Ureter (tissue), 1 donor: ENCODE measurements at places on chromosomes 1 and 21.

DNA sequence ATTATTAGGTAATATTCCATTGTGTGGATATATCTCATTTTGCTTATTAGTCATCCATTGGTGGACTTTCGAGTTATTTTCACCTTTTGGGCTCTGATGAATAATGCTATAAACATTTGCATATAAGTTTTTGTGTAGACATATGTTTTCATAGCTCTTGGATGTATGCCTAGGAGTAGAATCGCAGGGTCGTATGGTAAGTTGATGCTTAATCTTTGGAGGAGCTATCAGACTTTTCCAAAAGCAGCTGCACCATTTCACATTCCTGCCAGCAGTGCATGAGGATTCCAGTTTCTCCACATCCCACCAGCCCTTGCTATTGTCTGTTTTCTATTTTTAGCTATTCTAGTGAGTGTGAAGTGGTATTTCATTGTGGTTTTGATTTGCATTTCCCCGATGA is 120.3 kb upstream of the TMEM51 start:
- DNase-seq = no peak

DNA sequence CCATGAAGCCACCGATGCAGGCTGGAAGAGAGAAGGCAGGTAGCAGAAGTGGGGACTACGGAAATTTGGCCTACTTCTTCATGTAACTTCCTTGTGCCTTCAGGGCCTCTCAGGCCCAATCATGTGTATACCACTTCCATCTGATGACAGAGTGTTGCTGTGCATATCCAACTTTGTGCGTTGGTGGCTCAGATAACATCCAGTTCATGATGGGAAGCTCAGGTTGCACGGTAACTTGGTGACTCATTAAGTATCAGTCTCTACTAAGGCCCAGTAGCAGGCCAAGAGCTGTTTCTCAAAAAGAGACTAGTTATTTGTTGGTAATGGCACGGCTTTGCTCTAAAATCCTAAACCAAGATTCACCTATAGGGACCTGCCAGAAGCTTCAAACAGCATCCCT is 117.6 kb downstream of the LTN1 start:
- DNase-seq = no peak

DNA sequence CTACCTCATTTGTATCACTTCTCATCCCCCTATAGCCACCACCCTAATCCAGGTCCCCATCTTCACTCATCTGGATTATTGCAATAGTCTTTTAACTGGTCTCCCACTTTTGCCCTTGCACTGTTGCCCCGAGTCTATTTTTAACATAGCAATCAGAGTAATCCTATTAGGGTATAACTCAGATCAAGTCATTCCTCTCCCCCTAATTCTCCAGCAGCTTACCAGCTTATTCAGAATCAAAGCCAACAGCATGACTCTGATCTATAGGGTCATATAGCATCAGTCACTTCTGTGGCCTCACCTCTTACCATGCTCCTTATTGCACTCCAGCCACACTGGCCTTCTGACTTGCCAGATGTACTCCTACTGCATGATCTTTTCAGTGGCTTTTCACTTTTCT is 140.7 kb downstream of the PAPPA2 start:
- DNase-seq = no peak

DNA sequence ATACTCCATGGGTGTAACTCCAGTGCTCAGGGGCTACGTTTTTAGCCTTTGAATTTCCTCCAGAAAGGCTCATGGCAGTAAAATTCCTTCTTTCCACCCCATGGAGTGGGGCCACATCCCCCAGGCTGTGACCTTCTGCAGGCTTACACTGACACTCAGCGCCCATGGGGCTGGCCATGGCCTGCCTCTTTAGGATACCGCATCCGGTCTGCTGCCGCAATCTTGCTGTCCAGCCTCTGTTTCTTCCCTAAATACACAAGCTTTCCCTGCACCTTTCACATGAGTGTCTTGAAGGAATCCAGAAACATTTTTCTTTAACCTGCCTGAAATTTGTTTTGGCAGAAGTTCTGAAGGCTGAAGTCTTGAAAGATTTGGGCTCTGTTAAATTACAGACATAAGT is 170.5 kb downstream of the NTMT2 start:
- no peak for DNase-seq

GRCh38 chr1:157868654-157869053 is 27.0 kb upstream of the CD5L start:
- DNase-seq = no peak

DNA sequence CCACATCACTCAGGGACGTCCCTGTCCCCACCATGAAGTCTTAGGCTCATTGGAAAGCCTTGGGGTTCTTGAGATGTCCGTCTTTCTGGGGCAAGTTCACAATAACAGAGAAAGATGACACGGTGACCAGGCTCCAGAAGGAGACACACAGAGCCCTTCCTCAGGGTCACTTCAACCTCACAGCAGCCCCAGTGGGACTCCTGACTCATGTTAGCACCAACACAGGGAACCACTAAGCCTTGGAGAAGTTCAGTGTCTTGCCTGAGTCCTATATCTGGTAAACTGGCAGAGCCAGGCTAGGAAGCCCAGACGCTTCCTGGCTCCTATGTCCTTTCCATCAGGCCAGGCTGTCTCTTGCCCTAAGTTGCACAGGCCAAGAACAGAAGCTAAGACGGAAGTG is 199.1 kb downstream of the HIVEP3 start:
- DNase-seq = no peak

GRCh38 chr1:64163970-64164369 is 39.5 kb upstream of the UBE2U start:
- DNase-seq = no peak

DNA sequence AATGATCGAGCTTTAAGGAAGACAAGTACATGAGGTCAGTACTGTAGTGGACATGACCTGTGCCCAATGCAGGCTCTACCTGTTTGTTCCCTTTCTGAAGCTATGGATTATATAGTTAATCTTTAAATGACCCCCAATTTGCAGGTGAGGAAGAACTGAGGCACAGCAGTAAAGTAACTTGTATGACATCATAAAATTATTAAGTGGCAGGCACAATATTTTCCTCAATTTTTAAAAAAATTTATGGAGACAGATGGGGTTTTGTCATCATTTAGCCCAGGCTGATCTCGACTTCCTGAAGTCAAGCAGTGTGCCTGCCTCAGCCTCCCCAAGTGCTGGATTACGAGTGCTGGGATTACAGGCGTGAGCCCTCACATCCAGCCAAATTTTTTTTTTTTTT is 3.6 kb upstream of the GATAD2B start:
- no peak for DNase-seq

DNA sequence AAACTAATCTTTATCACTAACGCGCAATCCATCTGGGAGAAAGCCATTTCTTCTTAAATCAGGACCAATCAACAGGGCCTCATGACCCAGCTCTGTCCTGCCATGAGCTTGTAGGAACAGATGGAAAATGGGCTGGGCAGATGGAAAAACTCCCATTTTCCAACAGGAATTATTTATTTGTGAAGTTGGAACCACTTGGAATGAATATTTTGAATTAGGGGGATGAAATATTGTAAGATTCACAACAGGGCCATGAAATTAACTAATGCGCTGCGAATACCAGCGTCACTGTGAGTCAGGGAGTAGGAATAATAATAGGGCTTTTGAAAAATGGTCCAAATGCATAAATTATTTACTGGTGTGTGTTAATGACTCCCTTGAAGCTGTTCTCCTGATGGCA is 53.1 kb upstream of the CYP2J2 start:
- no peak for DNase-seq

GRCh38 chr1:11413986-11414391 is 65.0 kb upstream of the DISP3 start:
- DNase-seq = no peak

DNA sequence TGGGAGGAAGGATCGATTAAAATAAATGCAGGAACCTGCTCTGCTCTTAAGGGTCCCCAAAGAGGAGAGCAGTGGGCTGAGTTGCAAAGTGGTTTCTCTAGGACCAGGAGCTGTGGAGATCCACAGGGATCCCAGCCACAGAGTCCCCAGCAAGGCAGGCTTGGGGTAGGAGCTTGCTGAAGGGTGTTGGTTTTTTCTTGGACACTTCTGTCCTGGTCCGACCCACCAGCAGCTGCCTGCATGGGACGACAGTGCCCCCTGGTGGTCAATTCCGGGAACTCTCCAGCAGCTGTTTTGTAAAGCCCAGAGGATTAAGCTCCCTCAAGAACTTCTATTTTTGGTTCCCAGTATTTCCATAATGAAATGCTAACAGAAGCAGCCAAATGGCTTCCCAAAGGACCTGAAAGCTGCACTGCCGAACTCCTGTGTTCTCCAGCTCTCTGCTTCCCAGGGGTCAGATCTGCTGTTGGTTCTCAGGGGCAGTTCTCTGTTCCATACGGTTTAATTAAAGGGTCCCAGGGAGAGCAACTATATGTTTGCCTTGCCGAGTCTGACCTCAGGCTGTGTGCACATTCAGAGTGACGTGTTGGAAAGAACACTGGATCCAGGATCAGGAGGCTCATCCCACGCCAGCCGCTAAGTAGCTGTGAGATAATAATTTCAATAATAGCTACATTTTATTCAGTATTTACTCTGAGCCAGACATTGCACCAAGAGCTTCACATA is 23.2 kb downstream of the NENF start:
- DNase-seq = peak; percentile 89

DNA sequence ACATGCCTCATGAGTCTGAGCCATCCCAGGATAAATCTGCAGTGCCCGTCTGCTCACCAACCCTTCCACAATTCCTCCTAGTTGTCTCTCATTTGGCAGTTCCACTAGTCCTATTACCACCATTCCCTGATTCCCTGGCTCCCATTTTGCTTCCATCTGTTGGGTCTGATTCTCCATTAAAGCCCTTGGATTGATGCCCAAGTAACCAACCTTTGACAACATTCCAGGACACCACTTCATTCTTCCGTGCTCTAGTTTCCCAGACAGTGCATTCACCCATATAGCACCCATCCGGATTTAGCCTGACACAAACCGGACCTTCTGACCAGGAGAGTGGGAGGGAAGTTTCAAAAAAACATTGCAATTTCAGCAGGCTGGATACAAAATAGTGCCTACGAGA is 189.4 kb upstream of the PALMD start:
- DNase-seq = no peak

DNA sequence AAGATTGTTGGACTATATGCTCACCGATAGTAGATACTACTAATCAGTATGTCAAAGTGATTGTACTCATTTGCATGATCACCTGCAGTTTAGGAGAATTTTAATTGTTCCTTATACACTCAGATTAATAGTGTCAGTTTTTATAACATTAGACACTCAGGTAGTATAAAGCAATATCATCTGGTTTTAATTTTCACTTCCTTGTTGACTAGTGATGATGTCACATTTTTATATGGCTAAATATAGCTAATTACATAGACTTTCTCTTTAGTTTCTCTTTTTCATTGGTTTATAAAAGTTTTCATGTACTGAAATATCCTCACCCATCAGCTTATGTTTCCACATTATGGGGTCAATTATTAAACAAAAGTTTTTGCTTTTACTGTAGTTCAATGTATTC is 1332.4 kb upstream of the ADGRL2 start:
- no peak for DNase-seq

DNA sequence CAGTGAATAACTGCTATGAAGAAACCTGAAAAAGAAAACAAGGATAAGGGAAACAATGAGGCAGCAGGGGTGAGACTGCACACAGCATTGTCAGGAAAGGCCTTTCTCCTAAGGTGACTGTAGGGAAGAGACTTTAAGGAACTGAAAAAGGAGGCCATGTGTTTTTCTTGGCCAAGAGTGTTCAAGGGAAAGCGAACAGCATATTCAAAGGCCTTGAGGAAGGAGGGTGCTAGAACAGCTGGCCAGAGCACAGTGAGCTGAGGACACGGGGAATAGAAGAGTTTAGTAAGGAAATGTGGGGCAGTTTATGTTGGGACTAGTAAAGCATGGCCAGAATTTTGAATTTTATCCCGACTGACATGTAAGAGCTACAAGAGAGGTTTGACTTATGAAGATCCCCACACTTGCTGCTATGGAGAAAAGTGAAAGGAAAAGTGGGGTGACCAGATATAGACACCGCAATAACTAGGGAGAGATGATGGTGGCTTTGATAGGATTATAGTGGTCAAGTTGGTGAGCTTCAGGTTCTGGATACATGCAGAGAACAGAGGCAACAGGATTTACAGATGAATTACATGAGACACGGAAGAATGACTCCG is 1.4 kb downstream of the RWDD2B start:
- no peak for DNase-seq

- DNase-seq = peak; percentile 58
Observed at GRCh38 chr1:44239961-44240371, 26.7 kb downstream of the DMAP1 start.

GRCh38 chr1:77370161-77370560 is 88.3 kb downstream of the AK5 start:
- DNase-seq = no peak

GRCh38 chr1:6256645-6257044 is 4.3 kb downstream of the GPR153 start:
- no peak for DNase-seq

GRCh38 chr21:38772646-38773045 is 33.1 kb upstream of the ETS2 start:
- no peak for DNase-seq

GRCh38 chr1:110107867-110108469 is 4.3 kb upstream of the UBL4B start:
- no peak for DNase-seq

DNA sequence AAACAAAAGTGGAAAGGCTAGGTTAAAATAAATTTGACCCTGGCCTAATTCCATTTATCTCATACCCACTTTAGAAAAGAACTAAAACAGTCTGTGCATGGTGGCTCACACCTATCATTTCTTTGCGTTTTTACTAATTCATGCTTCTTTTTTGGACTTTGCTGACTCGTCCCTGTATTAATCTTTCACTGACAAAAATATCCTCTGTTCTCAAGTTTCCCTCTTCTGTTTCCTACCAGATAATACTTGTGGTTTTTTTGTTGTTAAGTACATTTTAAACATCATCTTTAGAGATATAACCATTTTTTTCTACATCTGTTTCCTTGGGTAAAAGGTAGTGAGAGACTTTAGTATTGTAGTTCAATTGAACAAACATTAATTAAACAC is 11.5 kb downstream of the CNST start:
- DNase-seq = no peak

GRCh38 chr1:6498576-6499111 is 7.2 kb upstream of the PLEKHG5 start:
- DNase-seq = no peak

GRCh38 chr1:116127848-116128540 is 16.8 kb downstream of the MAB21L3 start:
- DNase-seq = no peak

GRCh38 chr1:77303387-77303786 is 21.6 kb downstream of the AK5 start:
- no peak for DNase-seq

- DNase-seq = no peak
Observed at GRCh38 chr1:219324629-219325367, 151.1 kb downstream of the LYPLAL1 start.

- DNase-seq = no peak
Observed at GRCh38 chr1:185058110-185058509, 12.8 kb downstream of the RNF2 start.
